Occipital lobe (tissue), 3 donors: ENCODE measurements at places on chromosomes 12 and 14.

DNA sequence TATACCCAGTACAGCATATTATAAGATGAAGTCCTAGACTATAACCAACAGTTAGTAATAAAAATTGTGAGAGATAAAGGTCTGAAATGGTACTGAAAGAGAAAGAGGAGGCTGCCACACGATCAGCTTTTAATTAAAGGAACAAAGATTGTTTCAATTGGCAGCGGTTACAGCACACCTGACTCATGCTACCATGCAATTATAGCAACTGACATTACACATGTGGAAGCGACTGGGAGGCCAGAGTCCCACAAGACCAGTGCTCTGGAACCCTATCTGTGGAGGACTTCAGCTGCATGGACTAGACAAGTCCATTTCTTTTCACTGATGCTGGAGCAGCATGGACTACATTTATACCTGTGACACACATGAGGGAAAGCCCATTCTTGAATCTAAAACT lies 55.2 kb downstream of the SEL1L start:
- no peak for DNase-seq

GRCh38 chr12:1843641-1844005 lies 23.3 kb downstream of the LRTM2 start:
- DNase-seq, result no peak

DNA sequence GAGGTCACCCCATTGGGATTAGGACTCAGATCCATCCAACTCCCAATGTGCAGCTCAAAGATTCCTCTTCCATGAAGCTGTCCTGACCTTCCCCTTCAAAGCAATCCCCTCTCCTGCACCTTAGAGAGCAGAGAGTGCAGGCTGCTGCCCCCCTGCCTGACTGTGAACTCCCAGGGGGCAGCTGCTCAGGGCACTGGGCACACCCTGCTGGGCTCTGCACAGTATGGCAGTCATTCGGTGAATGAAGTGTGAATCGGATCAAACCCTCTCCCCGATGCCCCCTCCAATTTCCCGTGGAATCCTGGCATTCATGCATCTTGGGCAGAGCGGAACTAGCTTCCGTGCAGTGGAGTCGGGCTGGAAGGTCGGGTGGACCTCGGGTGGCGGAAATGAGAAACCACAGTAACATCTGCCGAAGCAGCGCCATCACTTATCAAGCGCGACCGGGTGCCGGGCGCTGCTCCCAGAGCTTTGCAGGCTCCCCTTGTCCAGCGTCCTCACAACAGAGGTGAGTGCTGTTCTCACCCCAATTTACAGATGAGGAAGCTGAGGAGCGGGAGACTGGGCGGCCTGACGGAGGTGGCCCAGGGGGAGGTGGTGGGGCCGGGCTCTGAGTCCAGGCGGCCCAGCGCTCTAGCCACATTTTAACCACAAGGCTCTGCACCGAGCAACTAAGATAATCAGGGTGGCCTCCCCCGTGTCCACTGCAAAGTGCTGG lies 14.7 kb downstream of the GALNT9 start:
- no peak for DNase-seq

- no peak for DNase-seq
Observed at GRCh38 chr12:92133171-92133570, 12.5 kb downstream of the BTG1 start.

- DNase-seq, result no peak
Observed at GRCh38 chr14:43872752-43873655, 634.1 kb downstream of the FSCB start.
